HT1080 (cell line): ENCODE measurements at places on chromosomes 3 and 15.
A peak's percentile ranks its signal among the peaks of the same experiment; 100 is the strongest.

DNA sequence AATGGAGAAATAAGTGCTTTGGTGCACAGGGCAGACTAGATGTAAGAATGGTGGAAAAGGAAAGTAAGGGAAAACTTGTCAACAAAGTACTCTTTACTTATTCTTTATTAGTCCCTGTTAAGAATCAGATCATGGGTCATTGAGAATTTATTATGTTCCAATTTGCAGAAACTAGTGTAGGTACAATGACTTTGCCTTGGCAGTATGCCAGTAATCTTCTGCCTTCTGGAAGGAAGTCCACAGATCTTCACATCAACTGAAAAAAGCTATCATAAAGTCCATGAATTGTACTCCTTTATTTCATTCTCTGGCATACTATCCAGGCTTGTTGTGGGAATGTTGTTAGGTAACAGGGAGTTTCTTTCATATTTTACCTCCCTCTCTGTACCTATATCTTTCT lies 88.2 kb upstream of the FLNB start:
- no peak for DNase-seq

DNA sequence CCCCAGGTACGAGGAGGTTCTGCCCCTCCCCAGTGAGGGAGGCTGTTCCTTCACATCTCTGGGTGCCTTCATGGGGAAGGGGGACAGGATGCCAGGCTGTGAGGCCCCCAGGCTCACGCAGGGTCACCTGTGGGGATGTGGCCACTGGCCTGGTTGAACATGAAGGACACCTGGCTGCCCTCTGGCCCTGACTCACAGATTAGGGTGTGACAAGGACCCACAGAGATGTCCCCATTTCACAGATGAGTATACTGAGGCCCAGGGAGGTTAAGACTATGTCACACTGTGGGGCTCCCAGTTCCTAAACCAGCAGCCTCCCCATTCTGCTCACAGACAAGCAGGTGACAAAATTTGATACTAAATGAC lies 42.4 kb downstream of the PCSK6 start:
- no peak for DNase-seq

DNA sequence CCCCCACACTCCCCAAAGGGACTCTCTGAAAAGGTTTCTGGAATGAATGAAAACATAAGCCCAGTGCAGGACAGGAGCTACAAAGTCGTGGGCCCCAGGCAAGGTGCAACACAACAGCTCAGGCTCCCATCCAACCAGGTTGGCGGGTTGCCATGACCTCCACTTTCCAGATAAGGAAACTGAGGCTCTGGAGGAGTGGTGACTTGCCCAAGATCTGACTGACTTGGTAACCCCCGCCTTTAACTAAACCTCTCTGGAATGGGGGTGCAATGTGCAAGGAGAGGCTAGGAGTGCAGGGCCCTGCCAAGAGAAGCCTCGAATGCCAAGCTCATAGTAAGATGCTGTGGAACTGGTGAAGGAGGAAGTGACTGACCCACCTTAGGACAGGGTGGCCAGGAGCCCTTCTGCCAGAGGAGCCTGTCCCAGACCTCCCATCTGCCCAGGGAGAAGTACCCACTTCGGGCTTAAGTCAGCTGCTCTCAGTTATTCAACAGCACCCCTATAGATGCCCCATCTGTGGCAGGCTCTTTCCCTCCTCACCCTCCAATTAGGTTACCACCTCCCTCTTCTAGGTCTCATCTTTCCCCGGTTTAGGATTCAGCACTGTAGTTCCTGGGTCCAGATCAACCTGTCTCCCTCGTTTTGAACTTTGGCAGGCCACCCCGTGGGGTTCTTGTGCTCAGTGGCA lies 553 bp upstream of the TNNC1 start:
- DNase-seq, result no peak

DNA sequence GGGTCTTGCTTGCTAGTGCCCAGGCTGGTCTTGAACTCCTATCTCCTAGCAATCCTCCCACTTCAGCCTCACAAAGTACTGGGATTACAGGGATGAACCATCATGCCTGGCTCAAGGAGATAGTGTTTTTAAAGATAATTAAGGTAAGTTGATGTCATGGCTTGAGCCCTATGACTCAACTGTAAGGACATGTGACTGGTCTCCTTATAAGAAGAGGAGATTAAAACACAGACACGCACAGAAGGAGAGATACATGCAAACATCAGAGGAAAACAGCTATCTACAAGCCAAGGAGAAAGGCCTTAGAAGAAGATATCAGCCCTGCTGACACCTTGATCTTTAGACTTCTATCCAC lies 220.4 kb upstream of the GADL1 start:
- peak; percentile 14 for DNase-seq

GRCh38 chr3:197580253-197580691 lies 24.5 kb upstream of the BDH1 start:
- no peak for DNase-seq

- DNase-seq, result no peak
Measured at GRCh38 chr15:70225416-70225815, 127.7 kb upstream of the TLE3 start.

GRCh38 chr3:182959474-182960350 lies 20.6 kb downstream of the DCUN1D1 start:
- no peak for DNase-seq

DNA sequence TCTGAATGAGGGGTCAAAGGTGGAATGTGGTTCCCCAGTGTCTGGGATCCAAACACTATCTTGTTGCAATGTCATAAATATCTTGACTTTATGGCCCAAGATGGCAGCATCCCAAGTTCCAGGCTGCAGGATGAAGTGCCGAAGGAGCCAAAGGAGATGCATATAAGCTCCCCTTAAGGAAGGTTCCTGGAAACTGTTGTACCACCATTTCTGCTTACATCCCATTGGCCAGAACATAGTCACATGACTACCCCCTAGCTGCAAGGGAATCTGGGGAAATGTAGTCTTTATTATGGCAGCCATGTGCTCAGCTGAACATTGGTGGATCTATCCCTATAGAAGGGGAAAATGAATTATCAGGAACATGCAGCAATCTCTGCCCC lies 54.3 kb downstream of the BDH1 start:
- peak; percentile 88 for DNase-seq

GRCh38 chr3:141680620-141681389 lies 57.3 kb upstream of the RNF7 start:
- peak; percentile 87 for DNase-seq

DNA sequence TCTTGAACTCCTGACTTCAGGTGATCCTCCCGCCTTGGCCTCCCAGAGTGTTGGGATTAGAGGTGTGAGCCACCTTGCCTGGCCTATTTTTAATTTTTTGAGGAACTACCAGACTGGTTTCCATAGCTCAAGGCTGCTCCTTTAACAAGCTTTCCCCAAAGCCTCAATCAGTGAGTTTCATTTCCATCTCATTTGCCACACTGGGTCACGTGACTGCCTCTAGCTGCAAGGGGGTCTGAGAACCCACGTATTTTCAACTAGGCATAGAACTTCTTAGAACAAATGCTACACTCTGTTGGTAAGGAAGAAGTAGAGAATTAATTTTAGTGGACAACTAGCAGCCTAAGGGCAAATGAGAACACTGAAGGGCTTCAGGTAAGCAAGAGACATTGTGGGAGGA lies 3.1 kb upstream of the CD276 start:
- DNase-seq, result no peak

DNA sequence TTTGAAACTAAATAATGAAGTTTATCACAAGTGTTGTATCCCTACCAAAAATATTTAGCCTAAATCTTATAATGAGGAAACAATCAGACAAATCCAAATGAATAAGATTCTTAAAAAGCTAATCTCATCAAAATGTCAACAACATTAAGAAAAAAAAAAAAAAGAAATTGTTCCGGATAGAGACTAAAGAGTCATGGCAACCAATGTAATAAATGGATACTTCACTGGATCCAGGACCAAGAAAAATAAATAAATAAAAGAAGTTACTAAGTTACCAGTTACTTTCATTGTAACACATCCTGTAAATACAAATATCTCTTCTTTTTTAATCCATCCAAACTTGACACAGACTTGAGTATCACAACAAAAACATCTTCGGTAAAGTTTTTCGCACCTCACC lies 607 bp downstream of the MRPL47 start:
- DNase-seq, result no peak

DNA sequence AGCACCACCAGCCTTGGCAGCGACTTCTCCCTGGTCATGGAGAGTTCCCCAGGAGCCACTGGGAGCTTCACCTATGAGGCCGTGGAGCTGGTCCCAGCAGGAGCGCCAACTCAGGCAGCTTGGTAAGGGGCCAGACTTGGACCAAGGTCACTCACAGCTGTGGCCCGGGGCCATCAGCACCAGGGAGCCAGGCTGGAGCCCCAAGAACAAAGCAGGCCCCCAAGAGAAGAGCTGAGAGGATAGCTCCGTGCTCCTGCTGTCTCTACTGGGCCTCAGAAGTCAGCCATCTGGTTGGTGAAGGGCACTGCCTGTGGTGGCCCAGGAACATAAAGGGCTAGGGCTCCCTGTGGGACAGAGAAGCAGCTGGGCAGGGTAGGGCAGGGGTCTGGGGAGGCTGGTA lies 14.7 kb upstream of the CPNE9 start:
- DNase-seq, result no peak

DNA sequence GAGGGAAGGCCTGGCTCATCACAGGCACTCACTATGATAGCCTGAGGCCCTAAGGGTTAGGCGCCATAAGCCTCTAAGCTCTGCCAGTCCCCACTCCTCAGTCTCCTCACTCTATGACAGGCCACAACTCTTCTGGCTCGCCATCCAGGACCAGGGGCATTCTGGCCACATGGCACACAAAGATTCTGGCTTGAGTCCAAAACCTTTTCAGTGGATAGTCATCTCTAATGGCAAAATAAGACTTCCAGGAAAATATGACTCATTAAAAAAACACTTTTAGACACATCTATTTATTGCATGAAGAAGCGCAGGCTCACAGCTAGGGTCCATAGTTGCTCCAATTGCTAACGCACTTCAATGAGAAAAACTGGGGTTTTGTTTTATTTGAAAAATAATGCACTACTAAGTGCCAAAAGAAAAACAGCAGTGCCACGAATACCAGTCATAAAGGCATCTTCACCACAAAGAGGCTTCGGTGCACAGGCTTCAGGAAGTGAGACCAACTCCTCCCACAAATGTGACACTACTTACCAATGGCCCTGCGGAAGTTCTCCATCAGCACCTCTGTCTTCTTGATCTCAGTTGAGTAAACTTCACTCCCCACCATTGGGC lies 11.1 kb downstream of the RUVBL1 start:
- peak; percentile 93 for DNase-seq

- DNase-seq, result no peak
Measured at GRCh38 chr15:72139667-72140066, 21.5 kb downstream of the SENP8 start.

GRCh38 chr3:18529631-18530030 lies 104.5 kb upstream of the SATB1 start:
- DNase-seq, result no peak

DNA sequence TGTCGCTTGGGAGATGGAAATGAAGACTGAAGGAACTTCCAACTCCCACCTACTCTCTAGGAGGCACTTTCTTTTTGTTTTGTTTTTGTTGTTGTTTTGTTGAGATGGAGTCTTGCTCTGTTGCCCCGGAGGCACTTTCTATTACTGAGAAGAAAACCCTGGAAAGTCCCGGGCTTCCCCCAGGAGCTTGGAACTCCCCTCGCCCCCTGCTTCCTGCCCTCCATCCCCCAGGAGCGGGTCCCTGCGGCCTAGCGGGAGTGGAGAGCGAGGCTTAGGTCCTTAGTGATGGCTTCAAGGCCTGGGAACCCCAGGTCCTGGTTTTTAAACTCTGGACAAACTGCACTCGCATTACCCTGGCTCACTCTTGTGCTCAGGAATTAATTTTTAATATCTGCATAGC lies 195.7 kb downstream of the OCA2 start:
- no peak for DNase-seq

GRCh38 chr3:184952671-184953070 lies 140.7 kb downstream of the VPS8 start:
- DNase-seq, result no peak

GRCh38 chr3:15434756-15435155 lies 7.4 kb downstream of the EAF1 start:
- no peak for DNase-seq

DNA sequence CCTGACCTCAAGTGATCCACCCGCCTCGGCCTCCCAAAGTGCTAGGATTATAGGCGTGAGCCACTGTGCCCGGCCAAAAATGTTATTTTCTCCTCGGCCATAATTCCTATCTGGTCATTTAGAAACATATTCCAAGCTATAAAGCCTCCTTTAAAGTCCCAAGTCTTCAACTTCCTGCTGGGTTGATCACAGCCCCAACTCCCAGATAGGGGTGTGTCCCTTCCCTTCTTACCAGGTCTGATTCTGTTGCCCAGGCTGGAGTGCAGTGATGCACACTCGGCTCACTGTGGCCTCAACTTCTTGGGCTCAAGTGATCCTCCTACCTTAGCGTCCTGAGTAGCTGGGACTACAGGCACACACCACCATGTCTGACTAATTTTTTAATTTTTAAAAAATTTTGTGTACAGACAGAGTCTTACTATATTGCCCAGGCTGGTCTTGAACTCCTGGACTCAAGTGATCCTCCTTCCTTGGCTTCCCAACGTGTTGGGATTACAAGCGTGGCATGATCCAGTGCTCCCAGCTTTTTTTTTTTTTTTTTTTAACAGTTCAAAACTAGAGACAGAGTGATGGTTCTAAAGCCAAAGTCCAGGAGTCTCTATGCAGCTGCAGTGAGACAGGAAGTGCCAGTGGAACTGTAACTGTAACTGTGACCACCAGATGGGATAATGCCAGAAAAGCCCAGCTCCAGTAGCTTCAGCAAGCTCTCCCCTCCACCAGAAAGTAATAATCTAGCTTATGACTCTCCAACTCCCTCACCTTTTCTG lies 8.2 kb upstream of the PRKAR2A start:
- DNase-seq, result peak; percentile 31

DNA sequence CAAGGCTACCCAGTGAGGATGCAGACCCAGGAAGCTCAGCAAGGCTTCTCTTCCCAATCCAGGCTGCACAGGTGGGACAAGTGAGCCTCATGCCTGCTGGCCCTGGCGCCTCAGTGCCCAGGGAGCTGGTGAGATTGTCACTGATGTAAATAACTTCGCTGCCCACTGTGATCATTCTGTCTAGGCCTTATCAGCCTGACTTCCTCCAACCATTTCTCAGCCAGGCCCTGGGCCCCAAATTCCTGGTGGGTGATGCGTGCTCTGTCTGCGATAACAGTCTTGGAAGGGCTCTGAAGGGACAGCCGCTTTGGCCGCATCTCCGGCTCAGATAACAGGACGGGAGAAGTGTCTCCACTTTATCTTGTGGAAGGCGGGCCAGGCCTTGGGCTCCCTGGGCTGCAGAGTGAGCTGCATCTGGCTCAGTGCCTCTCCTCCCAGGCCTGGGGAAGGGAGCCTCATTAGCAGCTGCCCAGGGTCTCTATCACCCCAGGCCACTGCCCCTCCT lies 2.2 kb upstream of the FBLN2 start:
- no peak for DNase-seq

DNA sequence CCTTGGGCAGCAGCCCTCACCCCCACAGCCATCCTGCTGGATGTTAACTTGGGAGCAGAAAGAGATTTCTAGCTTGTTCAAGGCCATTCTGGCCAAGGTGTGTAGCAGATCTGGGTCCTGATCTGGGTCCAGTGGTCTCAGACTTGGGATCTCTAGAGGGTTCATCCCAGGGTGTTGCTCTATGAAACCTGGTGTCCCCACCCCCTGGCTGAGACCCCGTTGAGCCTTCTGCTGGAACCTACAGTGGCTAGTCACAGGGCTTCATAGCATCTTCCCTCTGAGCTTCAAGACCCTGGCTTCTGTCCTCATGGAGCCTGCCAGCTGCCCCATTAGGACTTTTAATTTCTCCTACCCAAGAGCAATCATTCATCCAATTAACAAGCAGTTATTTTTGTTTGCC lies 64.3 kb downstream of the EPHB1 start:
- no peak for DNase-seq
